Stimulated activated CD8-positive, alpha-beta memory T cell treated with anti-CD3 and anti-CD28 coated beads, Interleukin-2, amount 100 ng/mL, for 1 hour (primary cell): ENCODE measurements at places on chromosomes 7 and 10.

- no peak for DNase-seq
Observed at GRCh38 chr10:28263136-28263857, 39.6 kb downstream of the MPP7 start.

DNA sequence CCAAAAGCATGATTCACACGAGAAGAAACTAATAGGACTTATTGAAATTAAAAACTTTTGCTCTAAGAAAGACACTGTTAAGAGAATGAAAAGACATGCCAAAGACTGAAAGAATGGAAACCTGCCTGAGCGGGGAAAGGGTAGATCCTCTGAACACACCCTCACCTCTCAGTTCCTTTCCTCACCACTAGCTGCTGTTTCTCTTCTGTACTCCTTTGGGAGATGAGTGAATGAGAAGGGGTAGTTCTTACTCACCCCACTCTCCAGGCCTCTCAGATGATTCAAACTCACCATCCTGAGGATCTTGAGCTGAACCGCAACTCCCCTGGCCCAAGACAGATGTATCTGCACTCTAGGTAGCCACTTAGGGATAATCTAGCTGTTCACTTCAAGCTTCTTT, 41.9 kb downstream of the IQUB start:
- DNase-seq = no peak

GRCh38 chr7:121505021-121505420, 108.9 kb upstream of the FAM3C start:
- no peak for DNase-seq

DNA sequence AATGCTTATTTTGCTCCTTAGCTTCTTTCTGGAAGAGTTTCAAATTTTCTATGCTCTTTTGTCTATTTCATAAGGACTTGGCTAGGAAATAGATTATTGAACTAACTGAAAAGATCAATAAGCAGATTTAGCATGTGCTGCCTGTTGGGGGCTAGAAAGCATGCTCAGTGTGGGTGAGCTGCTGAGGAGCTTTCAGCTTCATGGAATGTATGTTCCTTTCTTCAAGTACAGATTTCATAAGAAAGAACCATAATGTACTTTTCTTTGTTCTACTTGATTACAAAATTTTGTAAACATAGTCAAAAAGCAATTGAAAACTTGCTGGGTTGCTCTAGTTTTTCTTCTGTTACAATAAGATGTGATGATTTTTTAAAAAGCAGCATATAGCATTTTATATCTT, 73.8 kb downstream of the TAF3 start:
- DNase-seq = no peak

GRCh38 chr7:157760004-157760730, 423.4 kb downstream of the DNAJB6 start:
- no peak for DNase-seq

GRCh38 chr10:117876210-117876609, 170.5 kb downstream of the RAB11FIP2 start:
- DNase-seq = no peak

DNA sequence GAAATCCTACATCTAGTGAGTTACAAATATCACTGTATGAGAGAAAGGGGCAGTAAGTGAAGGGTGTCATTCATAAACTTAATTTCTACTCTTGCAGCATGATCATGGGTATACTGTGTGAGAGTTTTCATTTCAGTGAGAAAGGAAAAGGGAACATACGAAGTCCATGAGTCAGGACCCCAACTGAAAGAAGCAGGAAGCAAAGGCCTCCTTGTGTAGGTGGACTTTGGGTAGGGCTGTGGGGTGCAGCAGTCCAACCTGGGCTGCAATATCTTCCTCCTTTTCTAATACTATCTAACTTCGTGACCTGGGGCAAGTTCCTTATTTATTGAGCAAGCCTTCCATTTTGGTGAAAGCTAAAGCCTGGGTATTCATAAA, 248.2 kb upstream of the TCF7L2 start:
- DNase-seq = no peak

DNA sequence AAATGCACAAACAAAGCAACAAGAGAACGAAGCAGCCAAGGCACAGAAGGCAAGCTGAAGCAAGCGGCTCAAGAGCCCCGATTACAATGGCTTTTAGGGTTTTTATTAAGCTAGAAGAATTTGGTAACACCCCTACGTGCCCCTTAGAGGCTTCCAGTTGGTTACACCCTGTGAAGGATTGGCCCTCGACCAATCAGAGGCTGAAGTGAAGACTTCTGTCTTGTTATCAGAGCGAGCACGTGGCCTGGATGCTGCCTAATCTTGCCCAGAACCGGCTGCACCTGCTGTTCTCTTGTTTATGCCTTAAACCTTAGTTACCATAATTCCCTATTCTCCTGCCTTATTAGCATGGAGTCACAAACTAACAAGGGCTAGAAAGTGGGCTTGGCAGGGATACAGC, 21.4 kb downstream of the KCNK18 start:
- DNase-seq = no peak

DNA sequence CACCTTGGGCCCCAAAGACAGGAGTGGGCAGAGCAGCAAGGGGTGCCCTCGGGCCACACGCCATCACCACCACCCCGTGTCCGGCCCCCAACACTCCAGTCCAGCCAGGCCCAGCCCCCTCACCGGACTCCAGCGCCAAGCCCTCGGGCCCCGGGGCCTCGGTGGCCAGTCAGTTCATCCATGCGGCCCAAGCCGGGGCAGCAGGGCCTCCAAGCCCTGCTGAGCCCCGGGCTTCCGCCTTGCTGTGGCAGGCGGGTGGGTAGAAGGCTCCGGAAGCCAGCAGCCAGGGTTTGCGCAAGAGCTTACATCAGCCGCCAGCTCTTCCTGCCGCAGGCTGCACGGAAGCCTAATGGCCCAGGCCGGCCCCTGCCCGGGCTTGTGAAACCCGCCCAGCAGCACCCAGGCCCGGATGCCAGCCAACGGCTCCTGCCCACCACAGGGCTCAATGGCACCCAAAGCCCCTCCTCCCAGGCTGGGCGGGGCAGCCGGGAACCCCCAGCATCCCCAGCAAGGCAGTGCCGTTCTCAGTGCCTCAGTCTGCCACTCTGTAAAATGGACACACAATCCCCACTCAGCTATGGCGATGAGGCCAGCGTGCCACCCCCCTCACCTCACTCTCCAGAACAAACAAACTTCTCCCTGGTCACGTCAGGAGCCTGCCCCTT, 26.5 kb downstream of the TNRC18 start:
- peak; percentile 83 for DNase-seq

- no peak for DNase-seq
Observed at GRCh38 chr10:111990734-111991133, 192.8 kb downstream of the GPAM start.

- DNase-seq = no peak
Observed at GRCh38 chr7:112124061-112124766, 82.0 kb downstream of the DOCK4 start.

DNA sequence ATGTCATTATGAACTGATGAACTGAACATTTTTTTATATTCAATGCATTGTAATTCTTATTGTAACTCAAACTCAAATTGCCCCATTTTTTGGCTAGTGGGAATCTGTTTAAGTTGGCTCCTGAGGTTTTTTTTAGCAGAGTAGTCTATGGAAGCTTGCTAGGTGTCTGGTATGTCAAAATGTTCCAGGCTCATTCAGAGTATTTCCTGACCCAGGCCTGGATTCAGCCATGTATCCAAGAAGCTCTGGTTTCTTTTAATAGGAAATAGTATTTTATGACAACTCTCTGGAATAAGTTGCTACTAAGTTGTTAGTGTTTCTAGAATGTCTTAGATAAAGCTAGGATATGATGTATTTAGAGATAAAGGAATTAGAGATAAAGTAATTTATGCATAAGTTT, 288.0 kb downstream of the ARL4A start:
- no peak for DNase-seq

GRCh38 chr10:102593074-102593803, 51.0 kb upstream of the TRIM8 start:
- no peak for DNase-seq

GRCh38 chr10:19226025-19226424, 177.4 kb downstream of the MALRD1 start:
- DNase-seq = no peak

GRCh38 chr10:61821693-61822092, 79.8 kb upstream of the ARID5B start:
- no peak for DNase-seq

GRCh38 chr7:17029150-17029549, 147.4 kb upstream of the AGR3 start:
- no peak for DNase-seq

GRCh38 chr10:84267503-84268126, 22.8 kb downstream of the RGR start:
- peak; percentile 25 for DNase-seq

GRCh38 chr10:3801558-3802192, 16.7 kb upstream of the KLF6 start:
- DNase-seq = no peak

GRCh38 chr7:111089822-111090426, 1.0 kb upstream of the LRRN3 start:
- no peak for DNase-seq

GRCh38 chr7:155482511-155483183, 24.7 kb downstream of the EN2 start:
- DNase-seq = no peak

DNA sequence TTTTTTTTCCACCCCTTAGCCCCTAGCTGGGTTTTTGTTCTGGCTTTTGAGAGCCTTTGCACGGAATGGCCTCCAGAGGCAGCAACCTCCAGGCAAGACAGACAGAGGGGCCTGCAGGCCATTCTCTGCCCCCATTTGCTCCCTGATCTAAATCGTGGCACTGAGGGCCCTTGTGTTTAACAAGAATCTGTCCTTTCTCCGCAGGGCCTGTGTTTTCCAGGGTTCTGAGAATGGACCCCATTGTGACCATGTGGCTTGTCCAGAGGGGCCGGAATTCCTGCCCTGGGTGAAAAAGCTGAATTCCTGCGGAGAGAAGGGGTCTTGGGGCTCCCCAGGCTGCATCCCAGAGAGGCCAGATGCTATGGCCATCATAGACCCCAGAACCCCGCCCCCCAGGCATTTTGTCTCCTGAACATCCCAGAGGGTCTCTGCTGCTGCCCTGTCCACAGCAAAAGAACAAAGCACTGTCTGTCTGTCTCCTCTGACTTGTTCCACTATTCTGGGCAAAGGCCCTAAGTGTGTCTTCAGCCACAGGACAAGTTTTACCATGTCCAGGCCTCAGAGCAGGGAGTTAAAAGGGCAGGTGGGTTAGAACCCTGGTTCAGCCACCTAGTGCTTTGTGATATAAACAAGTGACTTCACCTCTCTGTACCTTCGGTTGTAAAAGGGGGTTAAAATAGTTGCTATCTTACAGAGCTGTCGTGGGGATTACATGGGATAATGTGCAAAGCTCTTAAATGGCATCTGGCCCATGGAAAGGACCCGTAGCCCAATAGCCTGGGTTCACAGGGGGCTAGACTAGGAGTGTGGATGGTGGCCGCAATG, 155.6 kb downstream of the SH3PXD2A start:
- DNase-seq = no peak

- DNase-seq = no peak
Observed at GRCh38 chr10:70051848-70052247, 798 bp upstream of the MACROH2A2 start.

GRCh38 chr10:34854147-34854601, 39.1 kb upstream of the PARD3 start:
- no peak for DNase-seq

DNA sequence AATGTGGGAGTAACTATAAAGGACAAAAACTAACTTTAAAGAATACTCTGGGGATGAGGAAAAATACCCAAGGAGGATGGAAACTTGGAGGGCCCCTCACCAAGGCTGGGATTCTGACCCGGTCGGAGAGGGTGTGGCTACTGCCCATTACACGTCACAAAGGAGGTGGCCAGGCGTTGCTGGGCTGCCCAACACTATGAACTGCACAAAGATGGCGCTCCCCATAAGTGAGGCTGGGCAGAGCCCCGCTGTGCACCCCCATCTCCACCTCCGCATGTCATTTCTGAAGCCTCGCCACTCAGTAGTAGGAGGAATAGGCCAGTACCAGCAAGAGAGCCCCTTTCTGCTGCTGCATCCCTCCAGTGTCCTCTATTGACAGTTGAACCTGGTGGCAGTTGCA, 290.1 kb upstream of the ZNF32 start:
- DNase-seq = no peak

- DNase-seq = no peak
Observed at GRCh38 chr7:7165372-7165771, 17.0 kb upstream of the C1GALT1 start.

DNA sequence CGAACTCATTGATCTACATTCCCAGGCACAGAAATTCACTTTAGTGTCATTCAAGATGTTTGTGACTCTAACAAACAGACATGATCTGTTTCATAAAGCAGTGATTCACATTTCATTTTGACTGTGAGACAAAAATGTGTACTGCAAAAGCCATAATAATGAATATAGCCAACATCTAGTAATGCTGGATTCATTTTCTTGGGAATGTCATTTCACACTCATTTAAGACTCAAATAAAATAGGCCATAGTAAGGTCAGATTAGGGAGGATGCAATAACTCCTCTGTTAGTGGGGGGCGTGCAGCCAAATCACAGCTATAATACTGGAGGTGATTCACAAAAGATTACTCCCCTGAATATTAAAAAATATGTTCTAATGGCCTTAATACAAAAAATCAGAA, 566.6 kb upstream of the ZWINT start:
- no peak for DNase-seq

DNA sequence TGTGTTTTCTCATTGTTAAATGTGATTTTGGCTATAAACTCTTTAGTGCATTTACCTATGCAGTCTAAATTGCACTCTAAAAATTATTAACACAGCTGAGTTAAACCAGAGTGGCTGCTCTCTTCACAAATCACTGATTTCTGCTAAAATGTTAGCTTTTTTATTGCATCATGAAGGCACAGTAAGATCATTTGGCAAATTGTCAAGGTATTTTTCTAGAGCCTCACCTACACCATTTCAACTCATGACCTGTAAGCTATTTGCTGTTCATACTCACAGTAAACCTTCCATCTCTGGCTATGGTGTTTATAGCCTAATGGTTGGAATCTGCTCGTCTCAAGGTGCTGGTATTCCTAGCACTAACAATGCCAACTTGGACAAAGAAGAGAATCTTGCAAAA, 25.7 kb downstream of the NDUFB2 start:
- DNase-seq = no peak

GRCh38 chr10:105328503-105329133, 687.5 kb downstream of the SORCS3 start:
- DNase-seq = no peak

- no peak for DNase-seq
Observed at GRCh38 chr7:55134786-55135185, 116.0 kb downstream of the EGFR start.

DNA sequence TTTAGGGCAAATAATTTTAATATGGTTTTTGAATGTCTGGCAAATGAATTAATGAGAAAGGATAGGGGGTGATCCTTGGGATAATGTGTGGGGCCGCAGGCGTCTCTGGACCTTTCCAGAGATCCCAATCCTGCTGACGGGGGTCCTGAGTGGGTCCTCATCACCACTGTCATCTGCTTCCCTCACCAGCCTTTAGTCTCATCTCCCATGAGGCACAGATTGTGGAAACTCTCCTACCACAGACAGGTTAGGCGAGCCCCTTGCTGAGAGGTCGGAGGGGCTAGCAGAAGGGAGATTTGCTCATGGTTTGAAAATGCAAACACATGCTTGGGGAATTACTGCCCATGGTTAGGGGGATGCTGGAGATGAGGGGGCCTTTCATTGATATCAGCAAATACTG, 484.6 kb downstream of the RPS24 start:
- DNase-seq = no peak

- DNase-seq = no peak
Observed at GRCh38 chr10:31020209-31020608, 11.5 kb downstream of the ZNF438 start.
